Astrocyte (in vitro differentiated cells and primary cell): ENCODE measurements at places on chromosomes 16 and 17. TPM values are rescaled to one million over a fixed set of nuclear protein-coding genes. Genes with fewer than 3 reads are reported as not detected.

GRCh38 chr16:57938936-57939871 lies 31.7 kb downstream of the CNGB1 start:
- peak; percentile 71 for DNase-seq
- no peaks in the 10 kb centered on the region for H3K36me3 ChIP-seq
- no peaks in the 10 kb centered on the region for H3K4me1 ChIP-seq
- no peaks in the 10 kb centered on the region for H3K27me3 ChIP-seq
- H3K27ac ChIP-seq: no peak overlapping the region

GRCh38 chr17:48051706-48052486 lies 3.7 kb downstream of the NFE2L1 start:
- DNase-seq: peak; percentile 86
- H3K27ac ChIP-seq: peak overlapping the region; percentile 78
- H3K4me3 ChIP-seq: peak overlapping the region; percentile 39

- H3K27ac ChIP-seq: no peak overlapping the region
- H3K4me1 ChIP-seq: peaks cover 7% of the 10 kb centered on the region
- no peaks in the 10 kb centered on the region for H3K36me3 ChIP-seq
- H3K27me3 ChIP-seq: no peaks in the 10 kb centered on the region
Observed at GRCh38 chr17:66451188-66452149, 149.1 kb downstream of the PRKCA start.

DNA sequence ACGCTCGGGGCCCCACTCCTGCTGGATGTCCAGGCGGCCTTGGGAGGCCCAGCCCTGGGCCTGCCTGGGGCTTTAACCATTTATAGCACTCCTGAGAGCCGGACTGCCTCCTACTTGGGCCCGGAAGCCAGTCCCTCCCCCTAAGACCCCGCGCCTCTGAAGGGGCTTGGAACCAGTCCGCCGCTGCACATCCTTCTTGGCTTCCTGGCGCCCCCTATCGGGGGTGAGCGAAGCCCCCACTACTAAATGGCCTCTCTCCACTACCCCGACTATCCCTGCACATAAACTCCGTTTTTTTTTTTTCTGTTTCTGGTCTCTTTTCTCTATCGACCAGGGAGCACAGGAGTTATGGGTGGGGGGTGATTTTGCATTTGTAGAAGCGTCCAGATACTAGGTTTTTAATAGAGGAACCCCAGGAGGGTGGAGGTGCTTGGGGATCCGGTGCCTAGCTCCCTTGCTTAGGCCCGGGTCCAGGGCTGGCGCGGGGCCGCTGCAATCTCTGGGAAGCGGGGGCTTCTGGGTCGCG lies 633 bp upstream of the NOL3 start:
- H3K4me1 ChIP-seq: peaks cover 29% of the 10 kb centered on the region
- H3K36me3 ChIP-seq: no peaks in the 10 kb centered on the region
- H3K27ac ChIP-seq: peak overlapping the region; percentile 29
- peak overlapping the region; percentile 58 for H3K4me3 ChIP-seq
- peaks cover 38% of the 10 kb centered on the region for H3K27me3 ChIP-seq
- no peak for DNase-seq

DNA sequence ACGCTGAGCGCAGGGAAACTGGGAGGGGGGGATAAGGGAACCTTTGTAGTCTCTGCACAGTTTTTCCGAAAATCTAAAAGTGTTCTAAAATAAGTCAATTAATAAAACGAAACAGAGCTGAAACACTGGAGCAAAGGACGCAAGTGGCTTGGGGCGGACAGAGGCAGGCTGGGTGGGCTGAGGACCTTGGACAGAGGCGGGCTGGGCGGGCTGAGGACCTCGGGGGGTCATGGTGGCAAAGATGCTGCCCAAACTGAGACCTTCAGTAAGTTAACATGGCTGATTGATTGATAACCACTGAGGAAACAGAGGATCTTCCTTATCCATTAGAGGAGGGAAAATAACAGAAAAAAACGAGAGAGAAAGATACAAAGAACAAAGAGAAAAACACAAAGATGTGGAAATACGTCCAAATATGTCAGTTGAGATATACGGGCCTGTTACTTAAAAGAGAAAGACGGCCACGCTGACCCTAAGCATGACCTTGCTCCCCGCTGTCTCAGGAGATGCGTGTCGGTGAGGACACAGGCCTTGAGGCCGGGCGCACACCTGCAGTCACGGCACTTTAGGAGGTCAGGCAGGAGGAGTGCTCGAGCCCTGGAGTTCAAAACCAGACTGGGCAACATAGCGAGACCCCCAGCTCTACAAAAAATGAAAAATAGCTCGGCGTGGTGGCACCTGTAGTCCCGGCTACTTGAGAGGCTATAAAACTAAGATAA lies 76.1 kb upstream of the GNG13 start:
- H3K4me1 ChIP-seq: no peaks in the 10 kb centered on the region
- no peak overlapping the region for H3K4me3 ChIP-seq
- no peaks in the 10 kb centered on the region for H3K27me3 ChIP-seq
- no peak overlapping the region for H3K27ac ChIP-seq
- H3K36me3 ChIP-seq: no peaks in the 10 kb centered on the region
- DNase-seq: no peak

The UBALD1 gene
- 49.8 and 53.0 TPM in 2 replicates for total RNA-seq
